ENCODE measurements at places on chromosomes 5 and 9. TPM values are rescaled to one million over a fixed set of nuclear protein-coding genes. Genes with fewer than 3 reads are reported as not detected.

The FAM78A gene
- polyA plus RNA-seq: 1.5 TPM

The BTNL9 gene
- polyA plus RNA-seq: 8.7 TPM

The OR1J2 gene
- not detected for polyA plus RNA-seq

The COL27A1 gene
- 5.6 TPM for polyA plus RNA-seq

GRCh38 chr9:130394814-130395470, 49.8 kb upstream of the ASS1 start:
- H3K4me1 ChIP-seq: no peaks in the 10 kb centered on the region
- H3K27me3 ChIP-seq: no peaks in the 10 kb centered on the region
- no peak for DNase-seq
- H3K27ac ChIP-seq: no peak overlapping the region

DNA sequence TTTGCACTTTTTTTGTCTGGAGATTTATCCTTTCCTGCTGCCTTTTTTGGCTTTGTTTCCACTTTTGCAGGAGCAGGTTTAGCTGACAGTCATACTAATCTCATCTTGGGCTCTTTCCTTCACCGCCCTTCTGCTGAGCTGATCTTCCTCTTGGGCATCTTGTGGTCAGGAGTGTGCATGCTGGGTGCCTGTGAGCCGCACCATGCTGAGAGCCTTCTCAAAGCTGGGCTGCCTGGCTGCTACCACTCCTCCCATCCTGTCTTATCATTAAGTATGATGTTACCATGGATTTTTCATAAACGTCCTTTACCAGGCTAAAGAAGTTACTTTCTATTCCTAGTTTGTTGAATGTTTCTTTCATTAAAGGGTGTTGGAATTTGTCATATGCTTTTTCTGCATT, 49.5 kb upstream of the MCCC2 start:
- H3K4me3 ChIP-seq: no peak overlapping the region
- H3K4me1 ChIP-seq: peaks cover 5% of the 10 kb centered on the region
- DNase-seq: no peak
- no peak overlapping the region for H3K27ac ChIP-seq
- H3K36me3 ChIP-seq: peaks cover 18% of the 10 kb centered on the region

DNA sequence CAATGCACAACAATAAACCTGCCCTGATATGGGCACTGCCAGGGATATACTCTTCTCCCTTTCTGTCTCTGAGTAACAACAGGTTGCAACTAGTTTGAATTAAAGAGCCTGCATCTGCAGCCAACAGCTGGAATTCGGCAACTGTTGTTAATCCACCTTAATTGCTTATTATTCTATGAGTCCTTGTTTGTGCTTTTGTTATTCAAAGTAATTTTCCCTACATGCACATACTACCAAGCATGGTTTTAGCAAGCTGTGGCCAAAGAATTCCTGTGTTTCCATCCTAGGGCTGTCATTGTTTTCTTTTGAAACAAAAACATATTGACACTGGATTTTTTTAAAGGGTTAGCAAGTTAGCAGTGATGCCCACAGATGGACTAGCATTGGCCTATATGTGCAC, 171.5 kb downstream of the EFNA5 start:
- no peaks in the 10 kb centered on the region for H3K27me3 ChIP-seq
- no peak overlapping the region for H3K27ac ChIP-seq
- peaks cover 1% of the 10 kb centered on the region for H3K4me1 ChIP-seq
- DNase-seq: no peak
- H3K36me3 ChIP-seq: no peaks in the 10 kb centered on the region

Data from stomach (tissue), 19 donors.